ENCODE measurements at places on chromosomes 13 and 19.

GRCh38 chr19:32041681-32042292 lies 303.6 kb upstream of the ZNF507 start:
- DNase-seq, result no peak

- no peak for DNase-seq
These were observed 123.8 kb upstream of the PCDH9 start for GRCh38 chr13:67353941-67354340.

GRCh38 chr19:12737835-12738351 lies 596 bp downstream of the GET3 start:
- no peak for DNase-seq

GRCh38 chr13:39895254-39895653 lies 239.8 kb downstream of the COG6 start:
- no peak for DNase-seq
